ENCODE measurements at places on chromosomes 3 and 15.

DNA sequence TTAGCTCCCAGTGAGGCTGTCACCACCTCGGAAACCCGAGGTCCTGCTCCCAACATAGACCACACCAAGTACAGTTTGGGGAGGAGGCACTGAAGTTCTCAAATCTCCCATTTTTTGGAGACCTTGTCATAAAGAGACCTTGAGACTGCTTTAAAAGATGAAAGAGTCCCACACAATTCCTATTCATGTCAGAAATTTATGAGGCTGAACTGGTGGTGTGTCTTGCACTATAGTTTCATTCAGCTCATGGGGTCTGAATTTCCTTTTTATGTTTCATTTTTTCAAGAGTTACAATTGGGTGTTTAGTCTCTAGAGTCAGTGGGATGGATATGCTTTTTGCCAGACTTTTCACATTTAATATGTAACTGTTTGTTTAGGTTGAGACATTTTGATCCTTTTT lies 318.1 kb upstream of the LRRFIP2 start:
- DNase-seq: no peak

GRCh38 chr3:127467391-127467790 lies 123.1 kb downstream of the TPRA1 start:
- DNase-seq: no peak

DNA sequence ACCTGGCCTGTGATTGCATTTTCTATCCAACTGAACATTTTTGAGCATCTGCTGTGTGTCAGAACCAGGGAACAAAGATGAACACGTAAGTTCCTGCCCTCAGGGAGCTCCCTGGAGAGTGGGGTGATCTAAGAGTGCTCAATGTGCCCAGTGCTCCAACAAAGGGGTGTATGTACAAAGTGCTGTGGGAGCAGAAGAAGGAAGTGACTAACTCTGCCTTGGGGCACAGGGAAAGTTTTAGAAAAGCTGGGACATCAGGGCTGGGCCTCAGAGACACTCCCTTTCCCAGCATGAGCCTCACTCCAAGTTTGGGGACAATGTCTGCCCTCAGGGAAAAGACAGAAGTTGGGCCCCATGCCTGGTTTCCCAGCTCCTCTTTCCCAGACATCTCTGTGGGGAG lies 27.6 kb upstream of the BNC1 start:
- no peak for DNase-seq

DNA sequence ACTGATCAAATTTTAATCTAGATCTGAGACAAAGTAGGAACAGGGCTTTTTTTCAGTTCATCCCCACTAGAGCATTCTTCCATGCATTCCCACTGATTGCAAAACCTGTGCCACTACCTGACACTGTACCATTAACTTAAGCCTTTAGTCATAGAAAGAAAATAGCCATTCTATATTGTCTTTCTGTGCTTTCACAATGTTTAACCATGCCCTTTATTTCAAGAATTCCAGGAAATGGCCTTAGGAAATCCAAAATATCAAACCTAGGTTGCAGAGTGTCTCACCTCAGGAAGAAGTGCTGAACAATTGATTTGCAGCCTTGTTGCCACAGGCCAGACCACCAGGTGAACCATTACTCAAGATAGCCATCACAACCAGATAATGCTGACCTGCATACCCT lies 56.2 kb upstream of the TGFBR2 start:
- no peak for DNase-seq

- no peak for DNase-seq
Measured at GRCh38 chr3:52873433-52874159, 23.8 kb downstream of the STIMATE start.

GRCh38 chr15:72227720-72228119 lies 3.3 kb downstream of the PKM start:
- DNase-seq: peak; percentile 96

DNA sequence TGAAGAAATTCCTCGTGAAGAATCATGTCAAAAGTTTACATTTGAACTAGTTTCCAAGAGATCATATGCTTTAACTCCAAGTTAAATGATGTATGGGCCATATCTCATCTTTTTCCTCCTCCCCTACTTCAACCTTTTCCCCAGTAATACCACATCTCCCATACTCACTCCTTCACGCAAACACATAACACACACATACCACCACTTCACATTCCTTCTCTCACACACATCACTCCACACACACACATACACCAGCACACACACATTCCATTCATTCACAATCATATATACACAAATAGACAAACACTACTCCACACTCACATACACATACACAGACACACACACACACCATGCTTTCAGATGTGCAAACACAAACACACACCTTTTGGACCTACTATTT lies 769.0 kb upstream of the NR2F2 start:
- no peak for DNase-seq

GRCh38 chr15:40111888-40112287 lies 3.2 kb upstream of the BMF start:
- no peak for DNase-seq

All from inflammatory macrophage treated with lipopolysaccharide for 1 hour (primary cell).